ENCODE measurements at places on chromosomes 16 and 17. TPM values are rescaled to one million over a fixed set of nuclear protein-coding genes. Genes with fewer than 3 reads are reported as not detected.

Gene KRT23
- total RNA-seq = not detected

Gene EMC6
- total RNA-seq = 62.2 TPM

Gene FAHD1
- 27.9 TPM for total RNA-seq

Gene OR1A1
- total RNA-seq = not detected

Gene NETO2
- 27.6 TPM for total RNA-seq

Gene MMP2
- 768 TPM for total RNA-seq

Gene ACSM2A
- total RNA-seq = not detected

Gene ALOX15B
- not detected for total RNA-seq
